ENCODE measurements at places on chromosomes 4 and X.
A peak's percentile ranks its signal among the peaks of the same experiment; 100 is the strongest.

DNA sequence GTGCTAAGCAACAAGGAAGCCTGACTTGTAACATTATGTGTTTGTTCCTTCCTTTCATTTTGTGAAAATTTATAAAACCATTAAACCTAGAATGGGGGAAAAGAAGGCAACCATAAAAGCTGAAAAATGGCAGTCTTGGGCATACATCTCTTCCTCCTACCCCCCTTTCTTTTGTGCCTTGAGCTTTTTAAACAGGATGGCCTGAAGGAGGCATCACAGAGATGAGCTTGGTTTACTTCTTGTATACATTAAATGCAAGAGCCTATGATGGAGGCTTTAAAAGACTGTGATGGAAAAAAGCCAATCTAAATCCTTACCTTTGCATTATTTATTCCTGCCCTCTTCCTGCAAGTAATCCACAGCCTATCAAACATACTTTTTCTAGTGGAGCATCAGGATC, 36.2 kb upstream of the ADH7 start:
- no peaks in the 10 kb centered on the region for H3K27me3 ChIP-seq
- no peak overlapping the region for H3K4me3 ChIP-seq
- no peak for DNase-seq
- H3K27ac ChIP-seq: no peak overlapping the region
- no peaks in the 10 kb centered on the region for H3K4me1 ChIP-seq
- H3K36me3 ChIP-seq: no peaks in the 10 kb centered on the region

GRCh38 chr4:5793514-5793913, 82.5 kb downstream of the EVC start:
- no peaks in the 10 kb centered on the region for H3K4me1 ChIP-seq
- H3K27me3 ChIP-seq: no peaks in the 10 kb centered on the region
- no peak for DNase-seq
- H3K36me3 ChIP-seq: no peaks in the 10 kb centered on the region
- H3K4me3 ChIP-seq: no peak overlapping the region

DNA sequence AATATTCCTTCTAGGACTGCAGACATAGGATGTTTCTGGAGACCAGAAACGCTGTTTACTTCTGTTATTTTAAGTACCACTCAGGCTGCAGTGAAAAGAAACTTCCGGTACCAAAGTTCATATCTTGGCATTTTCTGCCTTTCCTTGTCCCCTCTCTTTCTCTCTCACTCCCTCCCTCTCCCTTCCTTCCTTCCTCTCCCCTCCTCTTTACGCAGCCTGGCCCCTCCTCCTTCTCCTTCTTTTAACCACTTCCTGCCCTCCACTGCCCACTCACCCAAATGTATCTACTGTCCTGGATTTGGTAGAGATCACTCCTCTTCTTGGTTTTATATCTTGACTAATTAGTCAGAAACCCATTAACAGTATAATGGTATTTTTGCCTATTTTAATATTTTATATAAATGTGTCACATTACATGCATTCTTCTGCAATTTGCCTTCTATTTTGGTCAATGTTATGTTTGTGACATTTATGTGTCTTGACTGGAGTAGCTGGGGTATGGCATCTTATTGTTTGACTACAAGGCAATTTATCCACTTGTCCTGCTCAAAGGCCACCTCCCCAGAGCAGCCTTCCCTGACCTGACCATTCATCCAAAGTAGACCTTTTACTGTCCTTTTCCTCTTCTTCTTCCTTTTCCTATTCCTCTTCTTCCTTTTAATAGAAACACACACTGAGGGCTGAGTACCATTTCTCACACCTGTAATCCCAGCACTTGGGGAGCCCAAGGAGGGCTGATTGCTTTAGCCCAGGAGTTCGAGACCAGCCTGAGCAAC, 56.9 kb downstream of the BCOR start:
- H3K27me3 ChIP-seq: no peaks in the 10 kb centered on the region
- H3K36me3 ChIP-seq: no peaks in the 10 kb centered on the region
- no peak overlapping the region for H3K27ac ChIP-seq
- DNase-seq: no peak

DNA sequence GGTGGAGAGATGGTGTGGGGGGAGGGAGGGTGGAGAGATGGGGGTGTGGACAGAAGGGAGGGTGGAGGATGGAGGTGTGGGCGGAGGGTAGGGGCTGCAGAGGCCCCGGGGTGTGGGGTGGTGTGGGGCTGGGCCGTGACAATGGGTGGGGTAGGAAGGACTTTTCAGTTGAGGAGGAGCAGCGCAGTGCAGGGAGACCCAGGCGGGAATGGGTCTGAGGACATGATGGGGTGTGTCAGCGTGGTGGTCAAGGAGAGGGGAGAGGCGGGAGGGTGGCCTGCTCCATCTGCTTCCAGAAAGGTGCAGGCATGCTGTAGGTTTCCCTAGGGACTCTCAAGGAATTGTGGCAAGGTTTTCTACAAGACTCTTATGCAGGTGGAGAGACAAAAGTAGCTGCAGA, 48.9 kb downstream of the RGS12 start:
- H3K4me3 ChIP-seq: no peak overlapping the region
- H3K27me3 ChIP-seq: no peaks in the 10 kb centered on the region
- peaks cover 4% of the 10 kb centered on the region for H3K4me1 ChIP-seq
- H3K27ac ChIP-seq: no peak overlapping the region
- DNase-seq: no peak

DNA sequence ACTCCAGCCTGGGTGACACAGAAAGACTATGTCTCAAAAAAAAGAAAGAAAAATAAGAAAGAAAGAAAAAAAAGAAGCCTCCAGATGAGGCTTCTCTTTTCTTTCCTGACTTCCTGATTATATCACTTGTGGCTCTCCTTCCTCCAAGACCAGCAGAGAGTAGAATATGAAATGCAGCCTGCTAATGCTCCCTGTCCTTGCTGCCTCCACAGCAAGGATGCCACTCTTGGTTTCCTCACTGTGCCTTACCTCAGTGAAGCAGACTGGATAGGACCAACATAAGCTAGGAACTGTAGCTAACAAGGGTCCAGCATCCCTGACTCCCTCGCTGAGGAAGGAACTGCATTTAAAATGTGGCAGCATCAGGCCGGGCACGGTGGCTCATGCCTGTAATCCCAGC, 11.7 kb downstream of the SLC25A43 start:
- DNase-seq: no peak
- peaks cover 20% of the 10 kb centered on the region for H3K36me3 ChIP-seq
- H3K4me1 ChIP-seq: peaks cover 5% of the 10 kb centered on the region
- no peaks in the 10 kb centered on the region for H3K27me3 ChIP-seq
- H3K27ac ChIP-seq: no peak overlapping the region

DNA sequence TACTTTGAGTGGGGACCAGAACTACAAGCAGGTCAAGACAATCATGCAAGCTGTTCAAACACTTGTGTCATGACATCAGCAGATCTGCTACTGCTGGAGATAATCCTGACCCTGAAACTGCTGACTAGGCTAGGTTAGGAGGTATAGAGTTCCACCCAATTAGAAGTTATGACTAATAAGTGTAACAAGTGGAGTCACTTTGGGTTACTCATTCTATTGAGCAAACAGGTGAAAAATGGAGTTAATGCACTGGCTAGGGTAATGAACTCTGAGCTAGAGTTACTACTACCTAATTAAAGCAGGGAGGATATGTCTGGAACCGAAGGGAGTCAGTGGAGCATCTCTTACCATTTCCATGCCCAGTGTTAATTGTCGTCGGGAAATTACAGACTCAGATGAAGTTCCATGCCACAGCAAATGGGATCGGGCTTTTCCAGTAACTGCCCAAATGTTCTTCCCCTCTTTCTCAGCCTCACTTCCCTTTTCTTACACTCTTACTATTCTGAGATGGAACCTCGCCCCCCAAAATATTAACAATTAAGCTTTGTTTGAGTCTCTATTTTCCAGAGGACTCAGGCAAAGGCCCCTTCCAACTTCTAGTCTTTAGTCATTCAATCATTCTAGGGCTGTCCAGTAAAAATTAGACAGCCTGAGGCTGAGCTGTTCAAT, 19.8 kb upstream of the MANBA start:
- no peaks in the 10 kb centered on the region for H3K27me3 ChIP-seq
- no peak for DNase-seq
- no peaks in the 10 kb centered on the region for H3K4me1 ChIP-seq

DNA sequence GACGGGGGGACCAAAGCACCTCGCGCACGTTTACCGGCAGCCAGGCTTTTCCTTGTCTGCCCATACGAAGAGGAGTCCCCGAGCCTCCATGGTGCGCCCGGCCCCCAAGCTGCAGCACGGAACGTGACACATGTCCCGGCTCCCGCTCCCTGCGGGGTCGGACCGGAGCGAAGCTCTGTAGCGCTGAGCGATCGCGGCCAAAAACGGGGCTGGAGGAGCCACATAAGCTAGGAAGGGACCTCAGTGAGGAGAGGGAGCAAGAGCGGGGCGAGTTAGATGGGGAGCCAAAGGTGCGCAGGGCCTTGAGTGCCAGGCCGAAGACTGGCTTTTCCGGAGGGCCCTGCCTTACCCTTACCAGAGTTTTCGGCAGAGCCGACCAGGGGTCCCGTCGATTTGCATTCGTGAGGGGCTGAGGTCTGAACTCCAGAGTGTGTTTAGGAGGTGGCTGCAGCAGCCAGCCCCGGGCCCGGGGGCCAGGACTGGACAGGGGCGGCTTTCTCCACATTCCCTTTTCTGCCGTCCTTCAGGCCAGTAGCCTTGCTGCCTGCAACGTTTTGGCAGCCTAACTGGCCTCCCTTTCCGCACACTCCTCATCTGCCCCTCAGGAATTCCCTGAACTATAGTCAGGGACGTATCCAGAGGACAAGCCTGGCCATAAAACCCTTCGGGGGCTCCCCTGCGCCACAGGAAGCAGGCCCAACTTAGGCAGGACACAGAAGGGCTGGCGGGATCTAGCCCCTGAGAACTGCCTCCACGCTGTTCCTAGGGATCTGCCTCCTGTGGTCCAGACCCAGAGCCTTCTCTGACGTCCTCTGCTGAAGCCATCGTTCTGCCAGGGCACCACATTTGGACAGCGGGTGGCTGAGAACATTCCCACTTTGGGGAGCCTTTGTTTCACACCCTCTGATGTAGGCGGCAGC, 689 bp downstream of the SSR4 start:
- peaks cover 10% of the 10 kb centered on the region for H3K4me1 ChIP-seq
- peak overlapping the region; percentile 95 for H3K4me3 ChIP-seq
- no peak for DNase-seq
- no peaks in the 10 kb centered on the region for H3K27me3 ChIP-seq

DNA sequence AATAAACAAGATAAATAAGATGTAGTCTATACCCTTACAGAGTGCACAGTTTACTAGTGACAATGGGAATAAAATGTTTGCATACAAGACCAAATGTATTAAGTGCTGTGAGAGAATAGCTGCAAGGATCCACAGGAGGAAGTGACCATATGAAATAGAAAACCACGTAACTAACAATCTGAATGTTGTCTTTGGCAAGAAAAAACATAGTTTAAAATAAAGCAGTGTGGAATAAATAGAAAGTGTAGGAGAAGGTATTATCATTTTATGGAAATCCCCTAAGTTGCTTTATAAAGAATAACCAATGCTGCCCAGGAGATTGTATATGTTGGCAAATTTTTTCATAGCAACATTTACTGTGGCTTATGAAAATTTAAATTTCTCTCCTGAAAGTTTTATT, 116.1 kb downstream of the PCDH7 start:
- DNase-seq: no peak
- H3K4me1 ChIP-seq: no peaks in the 10 kb centered on the region
- no peak overlapping the region for H3K27ac ChIP-seq
- no peaks in the 10 kb centered on the region for H3K36me3 ChIP-seq
- H3K27me3 ChIP-seq: no peaks in the 10 kb centered on the region
- no peak overlapping the region for H3K4me3 ChIP-seq

DNA sequence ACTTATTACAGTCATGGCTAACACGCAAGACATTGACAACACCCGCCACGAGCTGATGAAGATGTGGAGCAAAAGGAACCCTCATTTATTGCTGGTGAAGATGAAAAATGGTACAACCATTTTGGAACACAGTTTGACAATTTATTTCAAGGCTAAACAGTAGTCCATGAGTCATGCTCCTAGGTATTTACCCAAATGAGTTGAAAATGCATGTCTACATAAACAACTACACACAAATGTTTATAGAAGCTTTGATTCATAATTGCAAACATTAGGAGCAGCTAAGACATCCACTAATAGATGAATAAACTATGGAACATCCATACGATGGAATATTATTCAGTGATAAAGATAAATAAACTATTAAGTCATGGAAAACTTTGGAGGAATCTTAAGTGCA, 580.1 kb downstream of the RAPGEF2 start:
- H3K27me3 ChIP-seq: no peaks in the 10 kb centered on the region
- no peaks in the 10 kb centered on the region for H3K4me1 ChIP-seq
- H3K36me3 ChIP-seq: no peaks in the 10 kb centered on the region
- H3K4me3 ChIP-seq: no peak overlapping the region

- no peaks in the 10 kb centered on the region for H3K4me1 ChIP-seq
- H3K4me3 ChIP-seq: no peak overlapping the region
Observed at GRCh38 chr4:93342738-93343137, 485.8 kb upstream of the ATOH1 start.

GRCh38 chr4:15805583-15806517, 27.7 kb downstream of the CD38 start:
- H3K27me3 ChIP-seq: no peaks in the 10 kb centered on the region
- H3K27ac ChIP-seq: peak overlapping the region; percentile 31
- peaks cover 3% of the 10 kb centered on the region for H3K36me3 ChIP-seq
- H3K4me3 ChIP-seq: peak overlapping the region; percentile 46

- no peaks in the 10 kb centered on the region for H3K4me1 ChIP-seq
- H3K27me3 ChIP-seq: no peaks in the 10 kb centered on the region
- DNase-seq: no peak
- no peak overlapping the region for H3K27ac ChIP-seq
Observed at GRCh38 chrX:45351478-45351877, 150.8 kb upstream of the DIPK2B start.

GRCh38 chr4:151687021-151687640, 73.7 kb downstream of the GATB start:
- H3K4me1 ChIP-seq: no peaks in the 10 kb centered on the region
- H3K27me3 ChIP-seq: no peaks in the 10 kb centered on the region
- H3K4me3 ChIP-seq: no peak overlapping the region
- no peak overlapping the region for H3K27ac ChIP-seq
- DNase-seq: no peak

- no peak overlapping the region for H3K27ac ChIP-seq
- H3K27me3 ChIP-seq: no peaks in the 10 kb centered on the region
- H3K4me1 ChIP-seq: no peaks in the 10 kb centered on the region
- no peak overlapping the region for H3K4me3 ChIP-seq
- H3K36me3 ChIP-seq: no peaks in the 10 kb centered on the region
Observed at GRCh38 chr4:16627999-16628398, 270.4 kb downstream of the LDB2 start.
